Large intestine (tissue), 12 donors: ENCODE measurements at places on chromosomes 13 and 19. TPM values are rescaled to one million over a fixed set of nuclear protein-coding genes. Genes with fewer than 3 reads are reported as not detected.

DNA sequence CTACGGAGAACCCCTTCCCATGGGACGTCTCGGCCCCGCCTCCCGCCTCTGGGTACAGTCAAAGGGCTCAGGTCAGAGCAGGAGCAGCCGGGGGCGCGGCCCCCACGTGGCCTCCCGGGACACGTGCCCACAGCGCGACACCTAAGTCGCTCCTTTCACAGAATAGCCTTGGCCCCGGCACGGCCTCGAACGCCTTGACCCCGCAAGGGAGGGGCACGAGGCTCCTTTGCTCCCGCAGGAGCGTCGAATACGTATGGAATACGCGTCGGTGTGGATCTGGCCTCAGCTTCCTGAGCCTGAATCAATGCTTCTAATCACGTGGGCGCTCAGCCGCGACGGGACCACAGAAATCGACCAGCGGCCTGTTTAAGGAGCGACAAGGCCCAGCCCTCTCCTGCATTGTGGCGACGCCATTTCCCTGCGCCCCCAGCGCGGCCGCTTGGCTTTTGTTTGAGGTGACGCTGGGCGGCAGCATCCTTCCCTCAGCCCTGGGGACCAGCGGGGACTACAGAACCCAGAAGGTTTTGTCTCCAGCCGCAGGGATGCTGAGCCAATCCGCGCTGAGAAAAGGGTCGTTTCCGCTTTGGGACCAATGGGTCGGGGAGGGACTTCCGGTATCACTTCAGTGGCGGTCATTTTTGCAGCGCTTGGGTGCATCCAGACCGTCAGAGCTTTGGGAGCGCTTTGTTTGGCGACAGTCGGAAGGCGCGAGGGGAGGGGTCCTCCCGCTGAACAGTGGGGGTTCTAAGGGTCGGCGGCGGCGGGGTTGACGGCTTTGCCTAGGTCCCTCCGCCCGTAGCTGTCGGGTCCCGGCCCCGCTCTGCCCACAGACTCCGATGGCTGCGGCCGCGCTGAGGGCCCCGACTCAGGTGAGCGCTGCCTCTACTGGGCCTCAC lies at the start of gene ZIK1:
TSS of gene ZIK1 (plus strand) at position 625 of the 896 bp plus-strand sequence. CDS start at position 837, 212 bp downstream.
- DNase-seq: peak; percentile 90

DNA sequence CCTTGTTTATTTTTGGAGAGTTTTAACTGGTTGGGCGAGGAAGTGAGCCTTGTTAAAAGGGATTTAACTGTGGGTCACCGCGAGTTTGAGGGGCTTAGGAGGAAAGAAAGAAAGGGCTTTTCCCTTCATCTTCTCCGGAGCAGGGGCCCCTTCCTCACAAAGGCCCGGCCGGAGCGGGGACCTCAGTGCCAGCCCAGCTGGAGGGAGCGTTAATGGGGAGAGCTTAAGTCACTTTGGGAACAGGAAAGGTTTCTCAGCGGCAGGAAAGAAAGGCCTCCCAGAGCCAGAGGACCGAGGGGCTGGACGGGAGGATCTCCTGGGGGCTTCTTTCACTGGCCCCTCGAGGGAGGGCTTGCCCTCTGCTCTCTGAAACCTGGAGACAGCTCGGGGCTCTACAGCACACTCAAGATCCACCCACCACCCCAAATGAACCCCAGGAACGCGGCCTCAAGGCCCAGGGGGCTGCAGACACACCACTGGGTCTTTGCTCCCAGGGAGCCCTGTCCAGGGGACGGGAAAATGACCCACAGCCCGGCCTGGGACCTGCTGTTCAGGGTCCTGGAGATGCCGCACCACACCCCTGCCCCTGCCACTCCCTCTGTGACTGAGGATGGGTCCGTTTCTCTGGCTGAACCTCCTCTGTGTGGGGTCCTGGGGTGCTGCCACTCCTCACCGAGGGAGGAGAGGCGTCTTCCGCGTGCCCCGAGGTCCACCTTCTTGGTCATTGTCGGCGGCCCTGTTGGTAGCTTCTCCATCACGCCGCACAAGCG lies 128.3 kb downstream of the URI1 start:
- no peak for DNase-seq

GRCh38 chr19:55641426-55642152 lies 787 bp downstream of the ZNF580 start:
- peak; percentile 46 for DNase-seq

Gene PSG1
- polyA plus RNA-seq: 0.06 TPM

Gene IGFL2
- polyA plus RNA-seq: 0.36 TPM

DNA sequence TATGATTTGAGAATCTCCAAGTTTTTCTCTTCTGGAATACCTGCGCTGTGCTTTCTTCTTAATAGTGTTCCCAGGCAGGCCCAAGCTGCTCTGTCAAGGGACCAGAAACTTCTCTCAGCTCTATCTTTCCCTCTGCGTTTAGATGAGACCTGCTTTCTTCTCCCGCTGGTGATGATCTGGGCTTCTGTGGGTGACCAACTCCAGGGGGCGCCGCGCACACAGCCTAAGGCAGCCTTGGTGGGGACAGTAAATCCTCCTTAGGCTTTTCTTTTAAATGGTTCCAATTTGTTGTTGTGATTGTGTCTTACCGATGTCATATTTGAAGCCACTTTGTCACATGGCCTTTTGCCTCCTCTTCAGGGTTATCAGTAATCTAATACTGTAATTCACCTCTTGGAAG lies 439.4 kb upstream of the KLF12 start:
- no peak for DNase-seq

- peak; percentile 95 for DNase-seq
Measured at GRCh38 chr13:114115191-114115671, 17.2 kb downstream of the RASA3 start.

Gene MIR17HG
- polyA plus RNA-seq: 8.9 TPM
